CD4-positive, alpha-beta T cell treated with Interleukin-6 for 4 hours (primary cell): ENCODE measurements at places on chromosomes 4 and X.

DNA sequence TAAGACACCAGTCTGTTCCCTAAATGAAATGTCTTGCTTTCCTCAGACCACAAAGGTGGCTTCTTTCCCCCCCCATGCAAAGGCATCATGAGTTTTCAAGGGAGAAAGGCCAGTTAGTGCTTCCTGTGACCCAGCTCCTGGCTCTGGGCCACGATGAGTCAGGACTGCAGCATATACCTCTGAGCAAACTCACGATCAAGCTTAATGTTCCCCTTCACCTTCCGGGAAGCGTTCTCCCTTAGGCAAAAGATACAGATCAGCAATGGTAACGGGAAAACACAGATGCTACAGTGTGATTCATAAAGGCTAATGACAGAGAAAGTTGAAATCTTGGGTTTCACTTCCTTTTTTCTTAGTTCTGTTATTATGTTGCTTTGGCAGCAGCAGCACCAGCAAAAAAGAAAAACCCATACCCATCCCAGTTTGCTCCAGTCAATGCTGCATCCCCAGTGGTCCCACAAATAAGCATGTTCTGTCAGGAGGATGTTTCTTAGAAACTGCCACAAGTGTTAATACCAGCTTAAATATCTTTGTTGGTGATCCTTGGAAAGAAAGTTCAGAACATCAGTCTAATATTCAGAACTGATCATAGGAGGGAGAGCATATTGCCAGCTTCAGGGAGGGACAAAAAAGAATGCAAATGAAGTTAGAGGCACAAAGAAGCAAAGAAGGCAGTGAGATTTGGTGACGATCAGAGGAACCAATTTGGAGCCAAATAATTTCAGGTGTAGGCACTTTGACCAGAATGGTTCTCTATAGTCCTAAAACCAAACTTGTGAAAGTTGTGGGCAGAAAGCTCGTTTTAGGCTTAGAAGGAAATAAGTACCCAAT lies 41.2 kb downstream of the LONRF3 start:
- DNase-seq: peak; percentile 45

- no peak for DNase-seq
Observed at GRCh38 chrX:23810279-23810678, 27.3 kb downstream of the SAT1 start.

DNA sequence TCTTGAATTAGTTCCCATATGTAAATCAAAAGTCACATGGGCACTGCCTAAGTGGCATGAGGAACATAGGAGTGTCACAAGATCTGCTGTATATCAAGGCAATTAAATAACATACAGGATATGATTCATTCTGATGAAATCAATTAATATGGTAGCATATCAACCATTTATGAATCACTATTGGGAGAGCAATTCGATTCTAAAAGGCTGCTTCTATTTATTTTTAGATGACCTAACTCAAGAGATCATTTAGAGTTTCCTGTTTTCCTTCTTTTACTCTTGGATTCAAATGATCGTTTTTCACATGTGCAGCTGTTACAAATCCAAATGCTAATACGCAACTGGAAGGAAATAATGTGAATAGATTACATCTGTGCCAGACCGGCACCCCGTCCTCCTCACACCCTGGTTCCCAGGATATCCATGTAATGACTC lies 81.9 kb downstream of the HCCS start:
- DNase-seq: no peak

DNA sequence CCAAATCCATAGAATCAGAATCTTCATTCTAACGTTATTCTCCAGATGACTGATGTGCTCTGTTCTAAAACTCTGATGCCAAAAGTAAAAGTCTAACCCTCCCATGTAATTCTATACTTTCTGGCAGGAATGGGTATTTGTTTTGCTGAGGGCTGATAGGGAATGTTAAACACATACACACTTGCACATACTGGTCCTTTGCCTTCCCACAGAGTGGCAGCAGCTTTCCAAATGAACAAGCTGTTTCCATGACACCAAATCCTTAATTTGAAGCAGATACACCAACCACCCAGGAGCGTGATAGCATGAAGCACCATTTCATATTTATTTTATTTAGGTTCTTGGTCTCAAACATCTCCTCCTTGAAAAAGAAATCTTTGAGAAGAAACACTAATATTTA lies 155.5 kb upstream of the PRDX4 start:
- DNase-seq: no peak

- no peak for DNase-seq
Observed at GRCh38 chr4:8459867-8460445, 19.4 kb downstream of the TRMT44 start.

DNA sequence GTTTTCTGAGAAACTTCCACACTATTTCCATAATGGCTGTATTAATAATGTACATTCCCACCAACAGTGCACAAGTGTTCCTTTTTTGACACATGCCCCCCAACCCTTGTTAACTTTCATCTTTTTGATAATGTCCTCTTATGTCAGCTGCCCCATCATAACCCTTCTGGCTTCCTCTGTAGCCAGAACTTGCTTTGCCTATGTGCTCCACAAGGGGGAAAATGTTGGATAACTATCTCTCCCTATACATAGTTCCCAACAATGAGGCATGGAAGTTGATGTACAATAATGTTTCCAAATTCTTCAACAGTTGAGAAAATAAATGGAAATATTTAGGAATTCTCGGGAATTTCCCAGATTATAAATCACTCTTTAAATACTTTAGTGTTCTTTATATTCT lies 142.9 kb downstream of the ASB9 start:
- DNase-seq: no peak

GRCh38 chr4:137393044-137393443 lies 139.2 kb downstream of the PCDH18 start:
- no peak for DNase-seq

- no peak for DNase-seq
Observed at GRCh38 chrX:13084611-13085010, 40.2 kb upstream of the FAM9C start.

GRCh38 chr4:113880240-113881028 lies 99.0 kb downstream of the ARSJ start:
- DNase-seq: no peak

DNA sequence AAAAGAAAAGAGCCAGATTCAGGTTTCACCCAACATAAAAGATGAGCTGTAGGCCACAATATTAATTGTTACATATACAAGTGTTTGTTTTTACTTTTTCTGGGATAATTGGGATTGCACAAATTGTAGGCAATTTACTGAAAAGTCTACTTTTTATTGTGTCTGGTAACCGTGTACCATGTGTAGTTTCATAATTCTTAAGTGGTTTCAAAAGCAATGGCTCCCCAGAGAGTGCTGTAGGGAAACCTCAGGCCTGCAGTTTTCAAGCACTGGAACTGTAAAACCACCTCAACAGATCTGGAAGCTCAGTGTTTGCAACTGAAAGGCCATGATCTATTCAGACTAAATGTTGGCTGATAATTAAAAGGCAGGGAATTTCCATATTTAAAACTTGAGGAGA lies 53.9 kb upstream of the MMAA start:
- no peak for DNase-seq

GRCh38 chr4:101279377-101279871 lies 67.9 kb downstream of the PPP3CA start:
- no peak for DNase-seq

GRCh38 chr4:189600718-189601435 lies 339.8 kb upstream of the FRG1 start:
- DNase-seq: no peak

- no peak for DNase-seq
Observed at GRCh38 chr4:150355858-150356455, 226.0 kb upstream of the MAB21L2 start.

GRCh38 chr4:33998291-33998690 lies 2246.0 kb downstream of the ARAP2 start:
- DNase-seq: no peak

DNA sequence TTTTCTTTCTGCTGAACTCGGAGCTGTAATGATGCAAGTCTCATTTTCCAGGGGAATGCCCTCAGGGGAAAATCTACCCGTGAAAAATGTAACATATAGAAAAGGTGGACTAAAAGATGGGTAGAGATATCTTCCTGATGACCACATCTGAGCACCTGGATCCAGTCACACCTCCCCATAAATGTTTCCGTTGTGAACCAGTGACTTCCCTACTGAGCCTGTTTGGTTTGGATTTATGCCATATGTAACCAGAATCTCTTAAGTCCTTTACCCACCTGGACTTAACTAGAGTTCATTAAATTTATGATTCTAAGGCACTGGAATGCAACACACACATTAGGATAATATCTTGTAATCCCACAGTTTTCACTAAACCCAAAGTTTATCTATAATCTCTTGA lies 171.1 kb downstream of the ZNF330 start:
- DNase-seq: no peak

DNA sequence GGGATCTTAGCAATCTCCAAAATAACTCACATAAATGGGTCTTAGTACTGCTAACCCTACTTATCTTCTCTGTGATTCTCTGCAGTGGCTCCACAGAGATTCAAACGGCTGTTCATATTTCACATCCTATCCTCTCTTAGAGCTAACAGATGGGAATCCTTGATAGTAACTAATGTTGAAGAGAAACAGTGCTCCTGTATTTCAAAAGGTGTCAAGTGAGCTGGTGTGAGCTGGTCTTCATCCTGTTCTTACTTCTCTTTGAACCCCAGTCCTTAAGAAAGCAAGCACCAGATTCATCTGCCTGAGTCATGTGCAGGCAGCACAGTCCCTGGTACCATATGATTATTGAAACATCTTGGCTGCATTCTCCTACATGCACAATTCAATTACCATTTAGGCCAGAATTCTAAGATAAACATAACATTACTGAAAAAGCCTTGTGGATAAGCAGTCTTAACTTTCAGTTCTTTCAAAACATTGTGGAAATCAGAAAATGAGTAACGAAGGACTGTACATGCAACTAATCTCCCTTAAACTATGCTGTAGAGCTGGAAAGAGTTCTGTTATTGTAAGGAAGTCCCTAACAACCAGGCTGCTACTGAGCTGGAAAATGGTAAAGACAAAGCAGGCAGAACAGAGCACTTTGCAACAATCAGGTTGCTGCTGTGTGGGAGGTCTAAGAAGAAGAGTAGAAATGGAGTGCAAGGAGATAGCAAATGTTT lies 153.1 kb downstream of the NPNT start:
- DNase-seq: no peak

DNA sequence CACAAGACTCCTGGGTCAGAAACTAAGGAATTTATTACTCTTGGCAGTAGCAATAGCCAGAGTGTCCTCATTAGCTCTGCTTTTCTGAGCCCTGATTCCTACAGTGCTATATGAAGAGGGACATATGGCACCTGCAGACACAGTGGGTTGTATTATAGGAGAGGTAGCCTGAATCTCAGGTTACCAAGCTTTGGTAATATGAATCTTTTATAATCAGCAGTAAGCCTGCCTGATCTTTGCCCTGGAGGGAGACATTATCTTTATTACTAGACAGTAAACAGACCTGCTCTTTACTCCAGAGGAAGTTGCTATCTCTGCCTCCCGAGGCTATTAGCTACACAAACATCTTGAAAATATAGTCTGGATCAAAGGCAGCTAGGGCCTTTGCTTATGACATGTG lies 62.5 kb upstream of the HOPX start:
- no peak for DNase-seq

GRCh38 chrX:16552546-16552945 lies 97.4 kb upstream of the S100G start:
- no peak for DNase-seq

DNA sequence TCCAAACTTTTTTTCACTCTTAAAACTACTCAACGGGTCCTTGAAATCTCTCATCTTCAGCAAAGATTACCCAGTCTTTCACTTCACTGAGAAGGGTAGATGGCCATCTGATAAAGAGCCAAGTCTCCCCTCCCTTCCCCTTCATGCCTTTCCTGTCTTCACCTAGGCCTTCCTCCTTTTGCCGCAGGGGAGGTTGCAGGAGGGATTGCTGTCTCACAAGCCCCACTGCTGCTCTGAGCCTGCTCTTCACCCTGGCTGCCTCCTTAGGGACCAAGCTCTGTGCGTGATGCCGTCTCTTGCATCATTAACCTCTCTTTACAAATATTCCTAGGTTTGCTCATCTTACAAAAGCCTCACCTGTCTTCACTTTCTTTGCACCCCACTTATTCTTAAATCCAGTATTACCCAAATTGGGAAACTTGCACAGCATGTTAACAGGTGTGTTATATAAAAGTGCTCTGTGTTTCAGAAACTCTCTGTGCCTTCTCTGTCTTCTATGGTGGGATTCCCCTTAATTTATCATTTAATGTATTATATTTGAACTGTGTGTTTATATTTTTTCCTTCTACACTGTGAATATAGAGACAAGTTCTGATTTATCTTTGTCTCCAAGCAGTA lies 3.8 kb downstream of the ZFX start:
- peak; percentile 44 for DNase-seq

DNA sequence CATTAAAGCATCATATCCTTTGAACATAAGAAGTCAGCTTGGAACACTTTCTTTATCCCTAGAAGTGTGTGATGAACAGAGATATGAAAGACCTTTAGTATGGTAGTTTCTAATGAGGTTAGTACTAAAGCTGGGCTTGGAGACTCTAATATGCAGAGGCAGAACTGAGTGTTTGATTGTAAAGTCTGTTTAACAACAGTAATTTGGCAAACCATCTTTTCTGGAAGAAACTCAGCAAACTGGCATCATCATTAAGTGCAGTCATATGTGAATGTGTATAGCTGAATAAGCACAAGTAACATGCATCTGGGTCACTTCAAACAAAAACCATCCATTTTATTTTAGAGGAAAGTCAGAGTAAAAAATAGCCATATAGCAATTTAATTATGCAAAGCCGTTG lies 385.9 kb upstream of the MAD2L1 start:
- no peak for DNase-seq

GRCh38 chr4:85737254-85737653 lies 262.3 kb downstream of the ARHGAP24 start:
- no peak for DNase-seq

DNA sequence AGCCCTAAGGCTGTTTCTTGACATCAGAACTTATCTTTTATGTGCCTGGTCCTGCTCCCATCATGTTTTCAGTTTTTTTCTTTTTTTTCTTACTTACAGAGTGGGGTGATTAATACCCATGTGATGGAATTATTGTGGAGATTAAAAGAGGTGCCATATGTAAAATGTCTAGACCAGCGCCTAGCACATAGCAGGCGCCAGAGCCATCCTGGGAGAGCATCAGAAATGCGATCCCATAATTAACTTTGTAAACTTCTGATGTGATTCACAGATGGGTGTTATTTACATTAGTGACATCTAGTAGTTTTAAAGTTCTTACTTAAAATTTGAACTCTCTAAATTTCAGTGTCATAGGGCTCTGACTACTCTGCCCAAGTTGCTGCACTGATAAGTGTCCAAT lies 66.2 kb upstream of the PGRMC2 start:
- DNase-seq: no peak

DNA sequence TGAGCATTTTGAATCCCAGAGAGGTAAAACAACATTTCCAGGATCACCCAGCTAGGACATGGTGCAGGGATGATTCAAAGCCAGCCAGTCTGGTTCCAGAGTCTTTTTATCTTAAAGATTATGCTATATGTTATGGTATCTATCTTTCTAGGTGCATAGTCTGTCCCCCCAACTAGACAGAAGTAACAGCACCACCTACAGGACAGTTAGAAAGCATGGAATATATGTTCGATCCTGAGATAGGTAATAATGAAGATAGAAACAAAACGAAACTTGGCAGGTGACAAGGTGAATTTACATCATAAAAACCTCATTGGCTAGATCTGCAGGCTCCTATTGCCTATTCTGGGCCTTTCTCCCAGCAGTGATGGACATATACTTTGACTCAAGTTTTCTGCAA lies 723.2 kb downstream of the SMARCA1 start:
- DNase-seq: no peak
